Epithelial cell of proximal tubule (primary cell): ENCODE measurements at places on chromosomes 13 and 19.
A peak's percentile ranks its signal among the peaks of the same experiment; 100 is the strongest.

GRCh38 chr13:110589793-110590390 is 25.5 kb upstream of the NAXD start:
- DNase-seq: no peak

- DNase-seq: no peak
These were observed 2.8 kb upstream of the CEACAM5 start for GRCh38 chr19:41705393-41706174.

DNA sequence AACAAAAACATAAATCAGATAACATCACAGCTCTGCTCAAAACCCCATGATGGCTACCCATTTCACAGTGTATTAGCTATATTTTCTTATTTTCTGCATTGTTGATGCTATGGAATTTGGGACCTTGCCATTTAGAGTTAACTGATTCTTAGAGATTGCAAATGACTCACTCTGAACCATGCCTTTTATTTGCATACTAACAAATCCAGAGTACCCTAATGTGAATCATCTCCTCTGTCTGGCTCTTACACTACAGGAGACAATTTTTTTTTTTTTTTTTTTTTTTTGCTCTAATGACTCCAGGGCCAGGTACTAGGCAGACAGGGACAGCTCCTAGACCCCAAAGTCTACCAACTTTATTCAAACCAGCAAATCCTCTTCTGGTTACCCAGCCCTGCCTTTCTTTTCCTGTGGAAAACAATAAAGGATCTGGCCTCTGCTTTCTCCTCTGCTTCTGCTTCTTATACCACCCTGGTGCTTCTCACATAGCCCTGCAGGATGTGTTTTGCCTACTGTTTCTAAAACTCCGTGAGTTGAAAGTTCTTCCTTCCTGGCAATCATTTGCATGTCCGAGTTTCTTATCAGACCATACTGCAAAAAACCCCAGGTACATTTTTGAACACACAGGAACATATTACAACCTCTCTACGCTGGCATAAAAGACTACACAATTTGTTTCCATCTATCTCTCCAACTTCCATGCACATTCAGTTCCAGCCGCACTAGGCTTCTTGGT is 10.6 kb upstream of the ZNF460 start:
- peak; percentile 51 for DNase-seq

DNA sequence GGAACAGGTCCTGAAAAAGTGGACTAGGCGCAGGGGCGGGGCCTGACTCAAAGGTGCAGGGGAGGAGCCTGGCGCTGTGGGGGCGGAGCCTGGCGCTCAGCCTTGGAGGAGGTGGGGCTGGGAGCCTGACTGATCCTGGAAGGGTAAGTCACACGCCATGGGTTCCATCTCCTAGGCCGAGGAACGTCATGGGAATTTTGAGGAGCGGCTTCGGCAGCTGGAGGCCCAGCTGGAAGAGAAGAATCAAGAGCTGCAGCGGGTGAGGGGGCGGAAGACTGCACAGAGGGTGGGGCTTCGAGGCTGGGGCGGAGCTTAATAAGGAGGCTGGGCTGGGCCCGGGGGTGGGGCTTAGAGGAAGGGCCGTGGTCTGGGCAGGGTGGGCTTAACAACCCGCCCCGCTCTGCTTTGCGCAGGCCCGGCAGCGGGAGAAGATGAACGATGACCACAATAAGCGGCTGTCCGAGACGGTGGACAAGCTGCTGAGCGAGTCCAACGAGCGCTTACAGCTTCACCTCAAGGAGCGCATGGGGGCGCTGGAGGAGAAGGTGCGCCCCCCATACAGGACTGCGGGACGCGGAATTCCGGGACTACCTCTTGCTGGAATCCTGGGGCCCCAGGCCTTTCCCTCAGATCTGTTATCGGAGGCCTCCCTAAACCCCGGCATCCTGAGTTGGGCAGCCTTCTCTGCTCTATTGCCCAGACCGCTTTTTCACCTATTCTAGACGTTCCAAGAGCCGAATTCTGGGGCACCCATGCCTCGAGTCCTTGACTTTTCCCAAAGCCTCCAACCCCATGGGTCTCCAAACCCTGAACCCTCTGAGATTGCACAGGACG is 14.5 kb downstream of the PPFIA3 start:
- no peak for DNase-seq

GRCh38 chr13:108566413-108567170 is 62.8 kb upstream of the MYO16 start:
- DNase-seq: no peak

DNA sequence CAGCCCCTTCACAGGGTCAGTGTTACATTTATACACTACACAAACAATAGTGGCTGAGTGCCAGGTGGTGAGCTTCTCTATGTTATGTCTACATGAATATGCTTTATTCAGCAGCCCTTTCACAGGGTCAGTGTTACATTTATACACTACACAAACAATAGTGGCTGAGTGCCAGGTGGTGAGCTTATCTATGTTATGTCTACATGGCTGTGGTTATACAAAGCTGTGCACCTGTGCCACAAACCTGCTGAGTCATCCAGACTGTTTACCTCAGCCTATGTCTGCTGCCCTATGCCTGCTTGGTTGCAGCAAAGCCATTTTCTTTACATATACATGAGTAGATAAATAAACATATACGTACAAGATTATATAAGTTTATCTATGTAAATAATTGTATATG is 76.5 kb downstream of the ZNF726 start:
- no peak for DNase-seq

GRCh38 chr19:3601021-3601420 is 5.7 kb downstream of the TBXA2R start:
- DNase-seq: no peak

DNA sequence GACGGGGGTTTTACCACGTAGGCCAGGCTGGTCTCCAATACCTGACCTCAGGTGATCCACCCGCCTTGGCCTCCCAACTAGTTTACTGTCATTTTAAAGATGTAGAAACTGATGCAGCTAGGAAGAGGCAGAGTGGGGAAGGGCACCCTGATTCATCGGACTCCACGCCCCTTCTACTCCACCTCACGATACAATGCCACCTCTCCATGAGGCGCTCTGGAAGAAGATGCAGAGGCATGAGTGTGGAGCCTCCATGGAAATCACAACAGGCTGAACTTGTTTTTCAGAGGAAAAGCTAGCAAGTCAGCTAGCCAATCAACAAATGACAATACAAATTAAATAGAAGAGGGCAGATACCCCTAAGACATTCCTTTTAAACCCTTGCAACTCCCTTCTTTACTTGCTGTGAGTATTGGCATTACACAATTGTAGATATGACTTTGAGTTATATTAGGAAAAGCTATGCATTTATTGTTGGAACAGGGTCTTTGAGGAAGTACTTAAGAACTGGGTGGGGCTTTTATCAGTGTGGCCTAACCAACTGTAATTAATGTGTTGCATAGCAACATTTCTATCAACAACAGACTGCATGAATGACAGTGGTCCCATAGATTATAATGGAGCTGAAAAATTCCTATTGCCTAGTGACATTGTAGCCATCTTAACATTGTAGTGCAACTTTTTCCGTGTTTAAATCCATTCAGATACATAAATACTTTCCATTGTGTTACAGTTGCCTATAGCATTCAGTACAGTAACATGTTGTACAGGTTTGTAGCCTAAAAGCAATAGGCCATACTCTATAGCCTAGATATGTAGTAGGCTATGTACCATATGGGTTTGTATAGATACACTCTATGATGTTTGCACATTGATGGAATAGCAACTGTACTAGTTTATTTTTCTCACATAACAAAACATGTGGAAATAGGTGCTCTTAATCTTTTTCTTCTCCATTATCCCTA is 17.6 kb downstream of the WDFY2 start:
- no peak for DNase-seq

DNA sequence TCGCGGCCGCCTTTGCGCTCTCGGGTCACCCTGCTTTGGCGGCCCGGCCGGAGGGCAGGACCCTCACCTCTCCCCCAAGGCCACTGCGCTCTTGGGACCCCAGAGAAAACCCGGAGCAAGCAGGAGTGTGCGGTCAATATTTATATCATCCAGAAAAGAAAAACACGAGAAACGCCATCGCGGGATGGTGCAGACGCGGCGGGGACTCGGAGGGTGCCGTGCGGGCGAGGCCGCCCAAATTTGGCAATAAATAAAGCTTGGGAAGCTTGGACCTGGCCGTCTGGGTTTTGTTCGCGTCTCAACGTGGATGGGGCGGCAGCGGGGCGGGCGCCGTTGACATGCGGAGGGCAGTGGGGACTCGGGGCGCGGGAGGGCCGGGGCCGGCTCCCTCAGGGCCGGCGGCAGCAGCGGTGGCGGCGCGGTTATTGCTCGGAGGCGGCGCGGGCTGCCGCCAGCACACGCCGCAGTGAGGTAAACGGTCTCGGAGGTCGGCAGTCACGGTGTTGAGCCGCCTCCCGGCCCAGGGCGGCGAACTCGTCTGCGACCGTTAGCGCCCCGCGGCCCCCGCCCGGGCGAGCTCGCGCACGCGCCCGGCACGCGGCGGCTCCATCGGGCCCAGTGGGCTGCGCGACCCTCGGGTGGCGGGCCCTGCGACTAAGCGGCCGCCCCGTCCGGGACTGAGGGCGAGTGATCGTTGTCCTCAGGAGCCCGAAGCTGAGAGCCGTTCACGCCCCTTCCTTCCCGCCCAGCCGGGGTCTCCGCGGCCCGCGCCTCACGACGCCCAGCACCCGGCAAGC is 9.4 kb downstream of the CBARP start:
- DNase-seq: no peak

DNA sequence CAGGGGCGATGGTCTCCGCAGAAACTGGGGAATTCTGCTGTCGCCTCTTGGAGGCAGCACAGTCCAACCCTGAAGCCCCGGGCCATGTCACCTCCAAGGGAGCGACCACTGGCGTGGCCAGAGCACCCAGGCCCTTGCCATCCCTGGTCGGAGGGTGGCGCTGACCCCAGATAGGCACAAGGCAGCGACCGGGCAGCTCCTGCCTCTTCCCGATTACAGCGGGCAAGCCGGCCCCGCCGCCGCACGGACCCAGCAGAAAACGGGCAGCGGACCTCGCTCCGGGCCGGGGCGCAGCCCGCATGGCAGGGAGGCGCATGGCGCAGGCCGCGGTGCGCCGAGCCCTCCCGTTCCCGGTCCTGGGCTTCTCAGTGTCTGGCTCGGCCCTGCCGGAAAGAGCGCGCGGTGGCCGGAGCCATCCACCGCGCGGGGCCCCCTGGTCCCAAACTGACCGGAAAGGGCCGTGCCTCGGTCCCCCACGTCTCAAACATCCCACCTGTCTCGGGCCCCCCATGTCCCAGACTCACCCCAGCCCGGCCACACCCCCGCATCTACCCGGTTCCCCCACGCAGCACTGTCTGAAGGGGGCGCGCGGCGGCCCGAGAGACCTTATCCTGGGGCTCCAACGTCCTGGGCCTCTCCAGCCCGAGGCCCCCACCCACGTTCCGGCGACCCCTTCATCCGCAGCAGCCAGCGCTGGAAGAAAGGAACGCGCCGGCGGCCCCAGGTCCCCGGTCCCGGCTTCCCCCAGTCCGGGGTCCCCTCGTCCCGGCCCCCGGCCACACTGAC is 727 bp downstream of the CERS1 start:
- no peak for DNase-seq

DNA sequence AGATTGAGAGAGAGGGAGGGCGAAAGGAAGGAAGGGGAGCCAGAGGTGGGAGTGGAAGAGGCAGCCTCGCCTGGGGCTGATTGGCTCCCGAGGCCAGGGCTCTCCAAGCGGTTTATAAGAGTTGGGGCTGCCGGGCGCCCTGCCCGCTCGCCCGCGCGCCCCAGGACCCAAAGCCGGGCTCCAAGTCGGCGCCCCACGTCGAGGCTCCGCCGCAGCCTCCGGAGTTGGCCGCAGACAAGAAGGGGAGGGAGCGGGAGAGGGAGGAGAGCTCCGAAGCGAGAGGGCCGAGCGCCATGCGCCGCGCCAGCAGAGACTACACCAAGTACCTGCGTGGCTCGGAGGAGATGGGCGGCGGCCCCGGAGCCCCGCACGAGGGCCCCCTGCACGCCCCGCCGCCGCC is at the start of gene TNFSF11:
TNFSF11 (plus strand) TSS at position 142 of the 400 bp plus-strand sequence; CDS start at position 294, 152 bp downstream.
- no peak for DNase-seq

DNA sequence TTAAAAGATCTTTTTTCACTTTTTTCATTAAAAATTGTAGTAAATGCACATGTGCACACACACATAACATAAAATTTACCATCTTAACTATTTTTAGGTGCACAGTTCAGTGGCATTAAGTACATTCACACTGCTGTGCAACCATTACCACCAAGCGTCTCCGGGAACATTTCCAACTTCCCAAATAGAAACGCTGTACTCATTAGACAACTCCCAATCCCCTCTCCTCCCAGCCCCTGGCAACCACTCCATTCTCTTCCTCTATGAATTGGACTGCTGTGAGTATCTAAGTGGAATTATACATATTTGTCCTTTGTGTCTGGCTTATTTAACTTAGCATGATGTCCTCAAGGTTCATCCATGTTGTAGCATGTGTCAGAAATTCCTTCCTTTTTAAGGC is 11.6 kb downstream of the GJB2 start:
- DNase-seq: no peak

GRCh38 chr13:93814658-93815057 is 588.1 kb downstream of the GPC6 start:
- no peak for DNase-seq

DNA sequence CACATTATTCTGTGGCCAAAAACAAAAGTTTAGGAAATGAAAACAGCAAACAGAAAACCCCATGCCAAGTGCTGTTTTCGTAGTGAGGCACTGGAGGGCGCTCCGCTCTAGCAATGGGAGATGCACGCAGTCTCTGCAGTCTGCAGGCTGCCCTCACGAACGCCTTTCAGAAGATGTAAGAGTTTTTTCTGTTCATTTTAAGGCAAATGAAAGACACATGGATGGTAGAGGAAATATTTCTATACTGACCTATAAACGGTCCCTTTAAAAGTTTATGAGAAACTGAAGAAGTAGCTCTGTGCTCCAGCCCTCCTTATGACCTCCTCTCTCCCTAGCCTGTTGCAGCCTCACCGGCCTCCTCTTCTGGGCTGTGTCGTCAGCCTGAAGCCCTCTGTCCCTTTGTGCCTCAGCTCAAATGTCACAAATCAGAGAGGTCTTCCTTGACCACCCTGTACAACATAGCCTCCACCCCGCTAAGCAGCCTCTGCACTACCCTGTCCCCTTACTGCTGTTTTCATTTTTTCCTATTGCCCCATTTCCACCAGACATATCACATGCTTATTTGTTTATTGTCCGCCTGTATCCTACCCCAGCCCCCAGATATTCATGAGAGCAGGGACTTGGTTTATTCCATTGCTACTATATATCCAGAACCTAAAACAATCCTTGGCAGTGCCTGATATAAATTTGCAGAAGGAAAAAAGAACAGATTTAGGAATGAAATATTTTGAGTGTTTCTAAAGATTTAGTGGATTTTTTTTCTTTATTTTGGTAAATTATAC is 116.4 kb downstream of the TM9SF2 start:
- no peak for DNase-seq

DNA sequence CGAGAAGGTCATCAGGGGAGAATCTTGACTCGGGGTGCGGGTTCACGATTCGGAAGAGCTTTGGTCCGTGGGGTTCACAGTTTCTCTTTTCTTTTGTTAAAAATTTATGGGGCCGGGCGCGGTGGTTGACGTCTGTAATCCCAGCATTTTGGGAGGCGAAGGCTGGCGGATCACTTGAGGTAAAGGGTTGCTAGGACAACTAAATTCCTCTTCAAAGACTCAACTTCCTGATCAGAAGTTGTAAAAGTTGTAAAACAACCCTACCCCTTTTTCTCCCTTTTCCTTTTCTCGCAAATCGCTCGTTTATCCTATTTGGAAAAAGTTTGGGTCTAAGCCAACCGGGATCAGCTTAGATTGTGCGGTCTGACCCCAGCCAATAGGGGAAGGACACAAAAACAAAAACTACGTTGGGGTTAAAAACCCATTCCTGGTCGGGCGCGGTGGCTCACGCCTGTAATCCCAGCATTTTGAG is 673 bp downstream of the ZNF486 start:
- no peak for DNase-seq
